Cardiac fibroblast (primary cell): ENCODE measurements at places on chromosomes 2 and 18.

GRCh38 chr2:235234736-235235135 is 259.1 kb upstream of the AGAP1 start:
- peak; percentile 77 for DNase-seq

DNA sequence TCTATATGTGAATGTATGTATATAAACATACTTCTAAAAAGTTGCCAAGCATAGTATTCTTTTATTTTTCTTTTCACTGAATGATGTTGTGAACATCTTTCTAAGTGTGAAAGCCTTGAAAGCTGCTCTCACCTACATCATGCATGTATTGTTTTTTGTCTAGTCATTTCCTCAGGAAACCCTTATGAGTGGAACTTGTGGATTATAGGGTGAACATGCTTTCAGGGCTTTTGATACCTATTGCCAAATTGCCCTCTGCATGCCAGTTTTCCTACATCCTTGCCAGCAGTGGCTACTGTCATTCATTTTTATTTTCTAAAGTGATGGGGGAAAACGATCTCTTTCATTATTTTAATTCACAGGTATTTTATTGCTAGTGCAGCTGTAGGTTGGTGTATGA is 78.3 kb downstream of the ADAM23 start:
- DNase-seq, result no peak

GRCh38 chr2:175577368-175577970 is 396.0 kb upstream of the ATP5MC3 start:
- DNase-seq, result no peak

DNA sequence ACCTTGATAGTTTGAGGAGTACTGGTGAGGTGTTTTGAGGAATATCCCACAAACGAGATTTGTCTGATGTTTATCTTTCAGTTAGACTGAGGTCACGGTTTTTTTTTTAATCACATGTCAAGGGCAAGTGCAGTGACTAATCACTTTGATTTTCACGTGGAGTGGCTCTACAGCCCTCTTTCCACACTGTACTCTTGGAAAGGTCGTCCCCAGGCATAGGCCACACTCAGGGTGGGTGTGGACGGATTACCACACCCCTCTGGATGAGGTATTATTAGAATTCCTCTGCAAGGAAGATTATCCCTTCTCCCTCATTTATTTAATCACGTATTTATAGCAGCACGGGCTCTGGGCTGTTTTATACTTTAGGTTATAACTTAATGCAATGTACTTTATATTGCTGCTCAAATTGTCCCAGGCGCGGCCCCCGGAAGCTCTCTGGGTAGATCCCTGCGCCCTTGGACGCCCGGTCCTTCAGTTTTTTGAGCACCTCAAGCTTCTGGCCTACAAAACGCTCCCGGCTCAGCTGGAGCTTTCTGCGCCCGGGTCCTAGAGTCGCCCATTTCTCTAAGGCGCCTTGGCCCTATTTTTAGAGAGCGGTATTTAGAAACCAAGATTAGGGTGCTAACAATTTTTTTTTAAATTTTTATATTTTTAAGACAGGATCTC is 515 bp upstream of the PLEKHB2 start:
- peak; percentile 86 for DNase-seq
